SK-N-DZ (cell line): ENCODE measurements at places on chromosomes 3 and 15.

GRCh38 chr3:191634902-191635301 is 173.9 kb downstream of the PYDC2 start:
- DNase-seq, result no peak

GRCh38 chr3:71554649-71555048 is 28.9 kb downstream of the FOXP1 start:
- DNase-seq, result no peak

GRCh38 chr3:127428344-127428997 is 140.6 kb upstream of the PRR20G start:
- no peak for DNase-seq

DNA sequence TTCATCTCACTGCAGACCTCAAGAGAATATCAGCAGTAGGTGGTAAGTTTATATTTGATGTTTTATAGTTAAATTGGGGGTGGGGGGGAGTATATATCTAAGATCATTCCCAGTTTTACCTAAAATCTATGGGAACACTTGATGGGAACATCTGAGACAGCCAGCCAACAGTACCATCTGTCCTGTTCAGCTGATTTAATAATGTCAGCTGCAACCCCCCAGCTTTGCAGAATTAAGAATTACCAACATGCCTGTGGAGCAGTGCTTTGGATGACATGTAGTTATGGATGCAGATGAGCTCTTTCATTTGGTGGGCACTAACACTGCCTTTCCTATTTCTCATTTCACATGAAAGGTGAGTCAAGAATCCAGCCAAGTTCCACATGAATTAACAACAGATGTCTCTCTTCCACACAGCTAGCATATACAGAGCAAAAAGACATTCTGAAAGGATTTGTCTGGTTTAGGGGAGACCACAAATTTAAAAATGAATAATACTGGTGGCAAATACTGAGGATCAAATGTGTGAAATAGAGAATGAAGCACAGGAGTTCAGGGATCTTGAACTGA is 76.2 kb downstream of the SETD5 start:
- no peak for DNase-seq

DNA sequence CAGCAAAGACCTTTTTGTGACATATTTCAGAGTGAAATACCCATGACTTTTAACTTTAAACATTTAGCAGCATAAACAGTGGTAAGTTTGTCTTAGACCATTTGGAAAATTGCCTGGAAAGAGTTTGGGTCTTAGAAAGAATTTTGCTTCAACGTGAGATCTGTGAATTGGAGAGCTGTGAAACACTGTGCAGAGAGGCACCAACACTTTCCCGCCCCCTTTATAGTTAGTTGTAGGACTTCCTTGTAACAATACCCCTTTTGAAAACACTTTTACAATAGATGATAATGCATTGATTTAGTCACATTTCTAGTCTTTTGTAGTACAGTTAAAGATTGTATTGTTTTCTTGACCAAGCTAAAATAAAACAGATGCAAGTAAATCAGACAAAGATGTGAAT is 43.5 kb upstream of the MBNL1 start:
- DNase-seq, result no peak
